Smooth muscle cell of the umbilical artery (primary cell): ENCODE measurements at places on chromosomes 2 and 18. TPM values are rescaled to one million over a fixed set of nuclear protein-coding genes. Genes with fewer than 3 reads are reported as not detected.

Gene LIMS4
- 11.9 and 18.4 TPM in 2 replicates for total RNA-seq

Gene SLC40A1
- 8.2 and 20.2 TPM in 2 replicates for total RNA-seq

Gene CXCR2
- total RNA-seq: not detected in 2 replicates

Gene EFEMP1
- total RNA-seq: 158 and 180 TPM in 2 replicates

Gene AFF3
- total RNA-seq: 0.89 and 3.8 TPM in 2 replicates

Gene VIL1
- total RNA-seq: under 0.01 TPM in 1 of 2 replicates, not detected in the other

Gene LOXL3
- total RNA-seq: 87.4 and 203 TPM in 2 replicates

Gene MPP4
- total RNA-seq: 0.89 and 5.3 TPM in 2 replicates

Gene EVX2
- not detected in 2 replicates for total RNA-seq

Gene LRRTM4
- under 0.01 TPM in 1 of 2 replicates, not detected in the other for total RNA-seq

Gene GMPPA
- 52.9 and 67.4 TPM in 2 replicates for total RNA-seq

Gene BCS1L
- total RNA-seq: 26.1 and 35.8 TPM in 2 replicates

Gene MERTK
- 0.30 and 0.46 TPM in 2 replicates for total RNA-seq

Gene CXCR4
- 0.30 and 0.74 TPM in 2 replicates for total RNA-seq

Gene GLI2
- total RNA-seq: 14.9 and 19.0 TPM in 2 replicates

Gene KLHL29
- 4.2 and 11.5 TPM in 2 replicates for total RNA-seq

Gene STPG4
- total RNA-seq: 0.32 and 0.89 TPM in 2 replicates

Gene GNLY
- not detected in 2 replicates for total RNA-seq

Gene LGALSL
- total RNA-seq: 3.1 and 4.8 TPM in 2 replicates

Gene C2orf68
- 11.1 and 12.8 TPM in 2 replicates for total RNA-seq

Gene DSG4
- not detected in 2 replicates for total RNA-seq

Gene IKZF2
- total RNA-seq: 6.2 and 9.5 TPM in 2 replicates

Gene HES6
- 1.2 and 2.4 TPM in 2 replicates for total RNA-seq

Gene IL37
- total RNA-seq: not detected in 2 replicates

Gene DSG2
- total RNA-seq: 65.6 and 102 TPM in 2 replicates

Gene CYP27C1
- not detected in 2 replicates for total RNA-seq

Gene ASNSD1
- 62.7 and 64.5 TPM in 2 replicates for total RNA-seq

Gene SUPT7L
- total RNA-seq: 17.0 and 25.2 TPM in 2 replicates

Gene AQP12B
- not detected in 2 replicates for total RNA-seq

Gene TFPI
- total RNA-seq: 108 and 310 TPM in 2 replicates

Gene NYAP2
- not detected in 2 replicates for total RNA-seq

Gene CWC22
- 15.1 and 21.6 TPM in 2 replicates for total RNA-seq

Gene TMEM247
- total RNA-seq: not detected in 2 replicates

Gene CBLN2
- not detected in 2 replicates for total RNA-seq

Gene PRSS56
- not detected in 2 replicates for total RNA-seq

Gene PAIP2B
- 0.30 and 0.42 TPM in 2 replicates for total RNA-seq

Gene IRS1
- 10.4 and 26.7 TPM in 2 replicates for total RNA-seq

Gene MCEE
- total RNA-seq: 22.6 and 22.7 TPM in 2 replicates

Gene GALNT13
- total RNA-seq: 2.7 TPM in 1 of 2 replicates, not detected in the other

Gene RGPD4
- not detected in 2 replicates for total RNA-seq

Gene CHRND
- total RNA-seq: not detected in 2 replicates

Gene TDRD15
- total RNA-seq: not detected in 2 replicates

Gene UGT1A5
- total RNA-seq: not detected in 2 replicates

Gene ALPP
- not detected in 2 replicates for total RNA-seq

Gene IGFBP5
- total RNA-seq: 474 and 1,007 TPM in 2 replicates
